NCI-H1092 (cell line): ENCODE measurements at places on chromosomes 1 and 21.
A peak's percentile ranks its signal among the peaks of the same experiment; 100 is the strongest.

DNA sequence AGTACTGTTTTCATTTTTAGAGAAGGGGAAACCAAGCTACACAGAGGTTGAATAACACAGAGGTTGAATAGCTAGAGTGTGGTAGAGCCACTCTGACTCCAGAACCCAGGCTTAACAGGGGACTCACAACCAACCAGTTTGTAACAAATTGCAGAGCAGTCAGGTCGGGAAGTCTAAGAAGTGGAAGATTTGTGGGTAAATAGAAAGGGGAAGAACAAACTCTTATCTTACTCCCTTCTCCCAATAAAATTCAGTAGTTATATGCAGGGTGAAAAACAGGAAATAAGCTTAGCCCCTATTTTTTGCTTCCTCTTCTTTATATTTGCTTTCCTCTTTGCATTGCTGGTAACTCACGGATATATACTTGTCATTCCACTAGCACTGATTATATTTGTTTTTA lies 23.2 kb downstream of the CDC42 start:
- no peak for DNase-seq

GRCh38 chr1:1907098-1907736 lies 7.8 kb upstream of the CALML6 start:
- DNase-seq = no peak

- DNase-seq = peak; percentile 27
These were observed 185.2 kb downstream of the FAF1 start for GRCh38 chr1:50774759-50775351.

DNA sequence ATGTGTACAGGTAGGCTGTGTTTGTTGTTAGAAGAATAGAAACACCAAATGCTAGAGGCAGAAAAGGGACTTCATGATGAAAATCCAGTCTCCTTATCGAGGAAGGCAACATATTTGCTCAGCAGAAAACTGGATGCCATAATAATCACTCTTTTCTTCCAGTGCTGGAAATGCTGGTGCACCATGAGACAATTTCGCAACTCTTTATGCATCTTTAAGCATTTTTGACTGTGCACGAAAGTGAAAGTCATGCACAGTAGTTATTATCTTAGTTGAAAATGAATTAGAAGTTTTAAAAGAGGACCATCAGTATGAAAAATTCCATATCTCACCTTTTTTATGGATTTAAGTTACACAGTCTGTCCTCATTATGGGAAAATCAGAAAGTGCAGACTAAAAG lies 29.1 kb downstream of the SMYD2 start:
- no peak for DNase-seq

DNA sequence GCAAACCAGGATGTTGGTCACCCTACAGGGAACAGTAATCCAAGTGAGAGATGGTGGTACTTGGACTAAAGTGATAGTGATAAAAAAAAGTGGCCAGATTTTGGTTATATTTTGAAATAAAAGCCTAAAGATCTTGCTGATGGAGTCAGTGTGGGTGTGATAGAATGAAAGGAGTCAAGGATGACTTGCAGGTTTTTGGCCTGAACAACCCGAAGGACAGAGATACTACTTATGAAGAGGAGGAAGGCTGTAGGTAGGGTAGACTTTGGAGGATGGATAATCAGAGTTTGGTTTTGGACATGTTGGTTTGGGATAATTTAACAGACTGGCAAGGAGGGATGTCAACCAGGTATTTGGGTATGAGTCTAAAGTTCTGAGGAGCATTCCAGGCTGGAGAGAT lies 1.5 kb upstream of the TEX38 start:
- no peak for DNase-seq

DNA sequence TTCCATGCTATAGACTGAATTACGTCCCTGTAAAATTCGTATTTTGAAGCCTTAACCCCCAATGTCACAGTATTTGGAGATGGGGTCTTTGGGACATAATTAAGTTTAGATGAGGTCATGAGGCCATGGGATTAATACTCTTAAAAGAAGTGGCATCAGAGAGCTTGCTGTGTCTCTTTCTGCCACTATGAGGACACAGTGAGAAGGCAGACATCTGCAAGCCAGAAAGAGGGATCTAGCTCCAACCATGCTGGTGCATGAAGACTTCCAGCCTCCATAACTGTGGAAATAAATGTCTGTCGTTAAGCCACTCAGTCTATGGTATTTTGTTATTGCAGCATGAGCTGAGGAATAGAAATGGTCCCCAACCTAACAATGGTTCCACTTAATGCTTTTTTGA lies 99.0 kb downstream of the LTN1 start:
- DNase-seq = no peak

DNA sequence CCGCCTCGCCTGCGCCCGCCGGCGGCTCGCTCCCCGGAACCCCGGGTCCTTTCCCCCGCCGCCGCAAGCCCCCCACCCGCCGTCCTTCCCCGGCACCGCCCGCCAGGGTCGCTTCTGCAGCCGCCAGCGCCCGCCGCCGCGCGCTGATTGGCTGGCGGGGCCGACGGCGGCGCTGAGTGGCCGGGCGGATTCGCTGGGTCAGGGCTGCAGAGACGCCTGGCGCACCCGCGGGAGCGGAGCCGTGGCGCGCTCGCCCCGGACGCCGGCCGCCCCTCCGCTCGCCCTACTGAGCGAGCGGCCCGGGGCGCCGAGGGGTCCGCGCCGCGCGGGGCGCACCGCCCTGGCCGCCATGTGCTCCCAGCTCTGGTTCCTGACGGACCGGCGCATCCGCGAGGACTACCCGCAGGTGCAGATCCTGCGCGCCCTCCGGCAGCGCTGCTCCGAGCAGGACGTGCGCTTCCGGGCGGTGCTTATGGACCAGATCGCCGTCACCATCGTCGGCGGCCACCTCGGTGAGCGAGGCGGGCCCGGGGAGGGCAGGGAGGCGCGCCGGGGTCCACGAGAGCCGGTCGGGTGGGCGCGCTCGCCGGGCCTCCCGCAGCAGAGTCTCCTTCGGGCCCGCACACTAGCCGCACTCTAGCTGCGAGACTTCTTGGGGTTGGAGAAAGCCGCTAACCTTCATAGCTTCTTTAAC lies at the start of gene RIMKLA:
Gene RIMKLA (plus strand): TSS at position 207 of the 694 bp plus-strand sequence. CDS start 143 bp downstream, at position 350.
- DNase-seq = peak; percentile 82

GRCh38 chr1:33301273-33301984 lies 19.5 kb downstream of the A3GALT2 start:
- DNase-seq = no peak

DNA sequence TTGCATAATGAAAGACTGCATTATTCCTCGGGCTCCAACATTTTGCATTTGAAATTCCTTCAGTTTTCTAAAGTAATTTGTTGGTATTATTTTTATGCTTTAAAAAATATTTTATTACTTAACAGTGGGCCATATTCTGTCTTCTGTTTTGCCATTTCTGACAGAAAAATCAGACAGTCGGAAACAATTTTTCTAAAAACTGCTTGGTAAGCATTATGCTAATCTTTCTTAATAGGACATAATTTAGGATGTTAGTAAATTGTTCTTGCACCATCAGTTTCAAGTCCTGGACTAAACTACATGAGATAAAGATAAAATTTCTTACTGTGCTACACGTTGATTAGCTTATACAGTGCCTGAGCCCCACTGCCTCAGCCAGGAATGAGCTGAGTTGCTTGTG lies 11.2 kb downstream of the RGL1 start:
- DNase-seq = no peak

DNA sequence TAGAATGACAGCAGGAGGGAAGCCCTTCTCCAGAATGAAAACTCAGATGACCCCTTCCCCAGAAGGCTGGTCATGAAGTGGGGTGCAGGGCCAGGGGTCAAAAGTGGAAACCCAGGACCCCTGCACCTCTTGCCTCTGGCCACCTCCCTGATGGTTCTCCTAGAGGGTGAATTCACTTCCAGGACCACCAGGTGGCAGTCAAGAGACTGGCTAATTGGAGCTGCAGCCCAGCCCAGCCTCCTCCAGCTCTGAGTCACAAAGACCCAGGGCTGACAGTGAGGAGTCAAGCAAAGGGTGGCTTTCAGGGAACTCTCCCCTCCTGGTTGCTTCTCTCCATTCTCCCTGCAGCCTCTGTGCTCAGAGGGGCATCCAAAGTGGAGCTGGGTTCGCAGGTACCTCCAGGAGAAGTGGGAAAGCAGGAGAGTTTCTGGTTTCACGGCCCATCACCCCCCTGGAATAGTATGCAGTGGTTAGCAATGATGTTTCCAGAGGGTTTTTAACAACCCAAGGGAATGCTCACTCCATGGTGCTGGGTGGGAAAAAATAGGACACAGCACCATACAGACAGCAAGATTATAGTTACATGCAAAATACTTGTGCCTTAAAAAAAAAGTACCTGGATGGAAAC lies 6.1 kb upstream of the EPHB2 start:
- DNase-seq = peak; percentile 88

GRCh38 chr1:157399343-157399983 lies 152.9 kb downstream of the FCRL5 start:
- DNase-seq = no peak

- no peak for DNase-seq
These were observed 1079.1 kb downstream of the TTLL7 start for GRCh38 chr1:82919837-82920236.

DNA sequence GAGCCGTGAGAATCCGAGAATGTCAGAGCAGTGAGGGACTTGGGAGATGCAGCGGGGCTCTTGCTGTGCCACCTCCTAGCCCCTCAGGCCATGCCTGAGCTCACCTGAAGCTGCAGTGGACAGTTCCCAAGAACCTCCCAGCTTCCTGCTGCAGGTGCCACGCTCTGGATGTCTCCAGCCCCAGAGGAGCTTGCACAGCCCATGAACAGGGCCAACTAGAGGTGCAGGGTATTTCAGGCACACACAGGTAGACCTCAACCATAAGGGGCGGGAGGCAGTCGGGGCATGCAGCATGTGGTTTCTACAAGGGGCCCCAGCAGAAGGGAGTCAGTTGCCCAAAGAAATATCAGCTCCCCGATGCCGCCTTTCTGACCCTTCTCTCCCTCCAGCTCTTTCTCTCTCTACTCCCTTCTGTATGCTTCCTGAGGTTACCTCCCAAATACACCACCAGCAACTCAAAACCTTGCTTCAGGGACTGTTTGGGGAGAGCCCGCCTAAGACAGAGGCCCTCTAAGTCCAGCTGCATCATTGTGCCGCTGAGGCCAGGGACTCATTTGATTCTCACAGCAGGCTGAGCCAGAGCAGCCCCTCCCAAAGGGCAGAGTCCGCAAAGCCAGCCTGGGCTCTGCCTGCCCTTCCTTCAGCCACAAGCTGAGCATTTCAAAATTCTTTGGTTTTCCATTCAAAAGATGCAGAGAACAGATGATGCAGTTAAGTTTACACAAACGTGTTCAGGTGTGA lies 209.8 kb downstream of the MATN1 start:
- DNase-seq = no peak
